Breast epithelium (tissue), 4 donors: ENCODE measurements at places on chromosomes 6 and 20. TPM values are rescaled to one million over a fixed set of nuclear protein-coding genes. Genes with fewer than 3 reads are reported as not detected.
A peak's percentile ranks its signal among the peaks of the same experiment; 100 is the strongest.

- H3K27me3 ChIP-seq, result peaks cover 5% of the 10 kb centered on the region
- H3K27ac ChIP-seq, result no peak overlapping the region
- no peak for DNase-seq
- H3K4me1 ChIP-seq, result no peaks in the 10 kb centered on the region
These were observed 511.8 kb upstream of the ZNF337 start for GRCh38 chr20:26208296-26209091.

GRCh38 chr6:46323966-46324622 lies 153.3 kb upstream of the ENPP5 start:
- H3K27ac ChIP-seq, result no peak overlapping the region
- no peaks in the 10 kb centered on the region for H3K36me3 ChIP-seq
- DNase-seq, result no peak

DNA sequence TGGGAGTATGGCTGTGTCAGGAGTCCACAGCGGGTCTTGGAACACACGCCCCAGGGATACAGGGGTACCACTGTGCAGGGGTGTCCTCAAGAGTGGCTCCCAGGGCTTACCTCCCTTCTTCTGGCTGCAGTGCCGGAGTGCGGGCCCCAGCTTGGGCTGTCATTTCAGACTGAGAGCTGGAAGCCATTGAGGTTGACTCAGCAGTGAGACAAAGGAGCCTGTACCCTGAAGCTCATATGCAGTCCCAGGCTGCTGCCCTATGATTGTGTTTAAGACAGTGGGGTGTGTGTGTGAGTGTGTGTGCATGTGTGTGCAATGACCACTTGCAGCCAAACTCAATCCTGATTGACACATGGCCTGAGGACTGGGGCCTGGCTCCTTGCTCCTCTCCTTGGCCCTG lies 167.7 kb upstream of the AFDN start:
- no peak overlapping the region for H3K27ac ChIP-seq
- H3K4me1 ChIP-seq, result no peaks in the 10 kb centered on the region
- H3K27me3 ChIP-seq, result no peaks in the 10 kb centered on the region
- no peak overlapping the region for H3K4me3 ChIP-seq
- DNase-seq, result no peak

DNA sequence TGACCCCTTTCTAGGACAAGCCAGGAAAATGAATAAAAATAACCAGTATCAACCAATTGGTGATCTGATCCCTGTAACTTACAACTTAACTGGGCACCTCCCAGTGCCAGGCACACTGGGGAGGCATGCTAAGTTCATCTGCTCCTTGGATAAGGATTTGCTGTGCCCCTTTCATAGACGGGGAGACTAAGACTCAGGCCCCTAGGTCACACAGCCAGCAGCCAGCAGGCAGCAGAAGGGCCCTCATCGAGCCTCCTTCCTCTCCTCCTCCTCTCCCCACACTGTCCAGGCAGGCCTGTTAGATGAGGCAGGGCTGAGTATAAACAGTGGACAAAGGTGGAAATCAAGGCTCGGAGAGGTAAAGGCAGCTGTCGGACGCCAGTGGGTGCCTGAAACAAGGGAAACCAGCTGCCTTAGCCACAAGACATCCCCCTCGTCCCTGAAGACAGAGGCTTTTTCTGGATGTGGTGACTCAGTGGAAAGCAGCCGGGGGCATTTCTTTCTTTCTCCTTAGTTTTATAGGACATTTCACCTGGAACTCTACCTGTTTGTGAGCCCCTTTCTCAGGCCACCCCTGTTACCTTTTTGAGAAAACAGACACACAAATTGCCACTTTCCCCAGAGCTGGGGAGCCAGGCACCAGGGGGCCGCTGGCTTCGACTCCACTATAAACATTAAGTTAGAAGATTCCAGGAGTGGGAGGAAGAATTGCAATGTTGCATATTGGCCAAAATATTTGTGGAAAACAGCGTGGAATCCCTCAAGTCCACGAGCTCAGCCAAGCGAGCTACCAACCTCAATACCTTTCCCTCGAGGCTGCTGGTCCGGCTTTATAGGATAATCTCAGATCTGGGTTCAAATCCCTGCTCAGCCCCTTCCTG lies 166.0 kb downstream of the PREX1 start:
- H3K4me1 ChIP-seq, result no peaks in the 10 kb centered on the region
- no peak for DNase-seq
- no peaks in the 10 kb centered on the region for H3K36me3 ChIP-seq
- no peaks in the 10 kb centered on the region for H3K27me3 ChIP-seq

GRCh38 chr6:17904491-17905120 lies 82.8 kb downstream of the KIF13A start:
- no peaks in the 10 kb centered on the region for H3K36me3 ChIP-seq
- no peak for DNase-seq
- H3K27ac ChIP-seq, result peak overlapping the region; percentile 1
- no peak overlapping the region for H3K4me3 ChIP-seq
- peaks cover 9% of the 10 kb centered on the region for H3K4me1 ChIP-seq

ABHD16B gene
- total RNA-seq, result not detected
